ENCODE measurements at places on chromosomes 12 and 14.

- no peak for DNase-seq
Measured at GRCh38 chr12:53591301-53592206, 34.6 kb downstream of the ATF7 start.

- no peak for DNase-seq
Measured at GRCh38 chr14:85222341-85222740, 307.6 kb upstream of the FLRT2 start.

GRCh38 chr14:101497684-101498525 is 63.4 kb upstream of the DIO3 start:
- no peak for DNase-seq

- DNase-seq = no peak
Measured at GRCh38 chr14:28772613-28773012, 6.0 kb downstream of the FOXG1 start.

DNA sequence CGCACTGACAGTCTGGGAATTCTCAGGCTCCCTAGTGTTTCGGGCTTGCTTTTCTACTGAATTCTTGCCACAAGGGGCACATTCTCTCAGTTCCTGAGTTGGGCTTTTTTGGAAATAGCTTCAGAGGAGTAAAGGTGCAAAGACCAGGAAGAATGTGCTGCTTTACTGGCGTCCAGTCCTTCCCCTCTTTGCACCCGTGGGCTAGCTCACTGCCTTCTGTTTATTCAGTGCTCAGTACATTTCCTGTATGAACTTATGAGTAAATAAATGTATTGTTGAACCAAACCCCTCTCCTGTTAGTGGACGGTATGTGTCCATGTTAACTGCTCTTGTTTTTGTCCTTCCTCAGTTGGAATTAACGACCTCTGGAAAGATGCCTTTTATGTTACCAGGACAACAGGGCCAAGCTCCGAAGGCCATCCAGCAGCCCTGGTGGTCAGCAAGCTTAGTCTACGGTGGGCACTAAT is 24.0 kb downstream of the GSG1 start:
- DNase-seq = no peak

- no peak for DNase-seq
Measured at GRCh38 chr12:23169696-23170013, 544.7 kb downstream of the ETNK1 start.

DNA sequence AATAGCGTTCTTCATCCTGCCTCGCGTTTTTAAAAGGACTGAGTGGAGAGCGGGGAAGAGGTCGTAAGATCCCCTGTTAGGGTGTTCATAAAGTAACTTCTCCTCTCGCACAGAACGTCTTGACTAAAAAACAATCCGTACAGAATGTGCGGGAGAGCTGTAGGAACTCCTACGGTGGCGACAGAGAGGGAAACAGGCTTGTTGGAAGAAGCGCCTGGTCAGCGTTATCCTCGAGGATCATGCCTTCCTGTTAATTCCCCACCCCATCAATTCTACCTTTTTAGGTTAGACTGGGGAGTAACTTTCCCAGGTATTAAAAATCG is 399 bp upstream of the WASHC4 start:
- DNase-seq = no peak

DNA sequence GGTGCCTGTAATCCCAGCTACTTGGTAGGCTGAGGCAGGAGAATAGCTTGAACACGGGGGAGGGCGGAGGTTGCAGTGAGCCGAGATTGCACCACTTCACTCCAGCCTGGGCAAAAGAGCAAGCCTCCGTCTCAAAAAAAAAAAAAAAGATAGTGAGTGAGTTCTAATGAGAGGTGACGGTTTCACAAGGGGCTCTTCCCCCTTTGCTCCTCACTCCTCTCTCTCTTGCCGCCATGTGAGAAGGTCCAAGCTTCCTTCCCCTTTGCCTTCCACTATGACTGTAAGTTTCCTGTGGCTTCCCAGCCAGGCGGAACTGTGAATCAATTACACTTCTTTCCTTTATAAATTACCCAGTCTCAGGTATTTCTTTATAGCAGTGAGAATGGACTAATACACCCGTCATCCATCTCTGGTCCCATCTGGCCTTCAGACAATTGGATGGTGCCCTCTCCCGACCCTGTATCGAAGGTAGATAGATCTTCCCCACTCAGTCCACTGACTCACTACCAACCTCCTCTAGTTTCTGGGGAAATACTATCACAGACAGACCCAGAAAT is 27.0 kb upstream of the RCOR1 start:
- DNase-seq = no peak

DNA sequence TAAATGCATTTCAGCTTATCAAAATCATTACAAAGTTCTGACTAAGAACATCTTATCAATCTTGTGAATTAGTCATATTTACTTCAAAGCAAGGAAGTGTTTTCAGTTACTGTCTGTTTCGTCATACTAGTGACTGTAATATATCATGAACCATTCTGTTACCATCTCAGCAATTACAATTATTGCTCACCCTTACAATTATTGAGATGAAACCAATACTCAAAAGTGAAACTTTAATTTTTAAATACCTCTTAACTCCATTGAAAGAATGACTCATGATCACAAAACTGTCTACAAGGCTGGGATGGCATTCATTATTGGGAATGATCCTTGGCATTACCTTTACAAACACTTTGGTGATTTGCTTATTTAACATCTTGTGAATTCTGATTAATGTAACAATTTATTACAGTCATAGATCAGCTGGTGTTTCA is 90.3 kb downstream of the RPS6KA5 start:
- DNase-seq = peak; percentile 3

DNA sequence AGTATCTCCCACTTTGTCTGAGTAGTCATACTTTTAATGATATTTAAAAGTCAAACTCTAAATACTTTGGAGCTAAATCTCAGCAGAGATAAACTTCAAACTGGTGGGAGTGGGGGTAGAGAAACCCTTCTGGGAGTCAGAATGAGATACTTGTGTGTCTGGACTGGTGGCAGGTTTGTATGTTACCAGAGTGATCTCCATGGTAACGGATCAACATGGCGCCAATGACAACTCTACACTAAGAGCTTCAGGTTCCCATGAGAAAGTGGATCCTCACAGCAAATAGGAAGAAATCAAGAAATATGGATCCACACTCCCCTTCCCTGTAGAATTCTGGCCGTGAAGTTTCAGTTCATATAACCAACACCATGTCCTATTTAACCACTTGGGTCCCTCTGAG is 121.9 kb downstream of the ETV6 start:
- no peak for DNase-seq

DNA sequence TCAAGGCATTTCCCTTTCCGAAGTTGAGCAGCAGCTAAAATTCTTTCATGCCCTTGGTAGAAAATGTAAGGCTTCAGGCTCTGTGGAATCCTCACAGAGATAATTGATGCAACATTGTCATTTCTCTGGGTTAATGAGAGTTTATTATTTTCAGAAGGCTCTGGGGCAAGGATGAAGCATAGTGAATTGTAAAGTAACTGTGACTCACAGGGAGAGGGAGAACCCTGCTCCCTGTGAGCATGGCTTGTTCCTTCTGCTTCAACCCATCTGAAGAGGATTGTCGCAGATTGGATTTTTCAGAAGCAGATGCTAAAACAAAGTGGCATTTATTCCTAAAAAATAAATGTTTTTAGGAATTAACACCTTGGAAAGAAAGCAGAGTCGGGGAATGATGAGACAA is 41.2 kb downstream of the APOBEC1 start:
- DNase-seq = no peak

DNA sequence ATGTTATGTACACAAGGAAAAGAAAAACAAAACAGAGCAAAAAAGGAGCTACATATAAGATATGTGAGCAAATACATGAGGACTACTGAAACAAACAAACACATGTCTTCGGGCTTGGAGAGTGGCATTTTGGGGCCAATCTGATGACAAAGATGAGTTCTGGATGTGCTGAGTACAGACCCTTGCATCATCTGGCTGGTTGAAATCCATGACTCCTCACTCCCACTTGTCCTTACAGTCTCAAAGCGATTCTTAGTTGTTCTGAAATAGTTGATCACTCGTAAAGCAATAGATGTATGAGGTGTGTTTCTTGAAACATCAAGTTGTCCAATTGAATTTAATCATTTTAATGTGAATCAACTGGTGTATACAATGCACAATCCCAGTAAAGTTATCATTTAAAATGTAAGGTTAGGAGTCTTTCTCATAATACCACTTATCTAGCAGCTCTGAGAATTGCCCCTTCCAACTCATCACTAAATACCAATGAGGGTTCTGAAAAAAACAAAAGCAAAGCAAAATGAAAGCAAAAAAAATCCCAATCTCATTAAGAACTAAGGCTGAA is 136.9 kb downstream of the ITPR2 start:
- DNase-seq = no peak

- no peak for DNase-seq
Measured at GRCh38 chr14:100696590-100696989, 30.1 kb upstream of the DLK1 start.

GRCh38 chr14:54354096-54354495 is 42.7 kb upstream of the CDKN3 start:
- no peak for DNase-seq

GRCh38 chr12:56206452-56207166 is 15.1 kb downstream of the RNF41 start:
- peak; percentile 33 for DNase-seq

- DNase-seq = no peak
Measured at GRCh38 chr14:100339766-100340422, 16.8 kb downstream of the SLC25A47 start.

- DNase-seq = no peak
Measured at GRCh38 chr14:33452995-33453394, 497.9 kb downstream of the EGLN3 start.

DNA sequence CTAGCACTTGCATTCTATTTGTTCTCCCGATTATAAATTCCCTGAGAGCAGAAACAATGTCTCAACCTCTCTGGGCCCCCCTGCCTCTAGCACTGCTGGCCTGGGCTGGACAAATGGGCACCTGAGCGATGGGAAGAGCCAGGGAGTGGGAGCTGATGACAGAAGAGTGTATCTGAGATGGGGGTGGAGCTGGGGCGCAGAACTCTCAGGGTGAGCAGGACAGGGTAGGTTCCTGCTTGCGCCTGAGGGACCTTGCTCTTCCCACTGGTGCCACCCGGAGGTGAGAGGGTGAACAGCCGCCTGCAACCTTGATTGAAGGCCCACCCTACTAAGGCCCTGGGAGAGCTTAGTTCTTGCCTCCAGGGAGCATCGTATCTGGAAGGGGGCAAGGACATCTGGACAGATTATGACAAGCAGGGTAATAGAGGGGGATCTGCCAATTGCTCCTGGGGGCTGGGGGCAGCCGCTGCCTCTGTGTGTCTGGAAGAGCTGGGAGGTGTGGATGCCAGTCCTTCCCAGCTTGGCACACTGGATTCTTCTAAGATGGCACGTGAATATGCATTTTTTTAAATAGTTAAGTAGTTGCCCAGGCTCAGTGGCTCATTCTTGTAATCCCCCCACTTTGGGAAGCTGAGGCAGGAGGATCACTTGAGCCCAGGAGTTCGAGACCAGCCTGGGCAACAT is 43.0 kb upstream of the TSPAN9 start:
- DNase-seq = peak; percentile 48

GRCh38 chr12:51972849-51973273 is 21.4 kb downstream of the ACVR1B start:
- DNase-seq = peak; percentile 64

DNA sequence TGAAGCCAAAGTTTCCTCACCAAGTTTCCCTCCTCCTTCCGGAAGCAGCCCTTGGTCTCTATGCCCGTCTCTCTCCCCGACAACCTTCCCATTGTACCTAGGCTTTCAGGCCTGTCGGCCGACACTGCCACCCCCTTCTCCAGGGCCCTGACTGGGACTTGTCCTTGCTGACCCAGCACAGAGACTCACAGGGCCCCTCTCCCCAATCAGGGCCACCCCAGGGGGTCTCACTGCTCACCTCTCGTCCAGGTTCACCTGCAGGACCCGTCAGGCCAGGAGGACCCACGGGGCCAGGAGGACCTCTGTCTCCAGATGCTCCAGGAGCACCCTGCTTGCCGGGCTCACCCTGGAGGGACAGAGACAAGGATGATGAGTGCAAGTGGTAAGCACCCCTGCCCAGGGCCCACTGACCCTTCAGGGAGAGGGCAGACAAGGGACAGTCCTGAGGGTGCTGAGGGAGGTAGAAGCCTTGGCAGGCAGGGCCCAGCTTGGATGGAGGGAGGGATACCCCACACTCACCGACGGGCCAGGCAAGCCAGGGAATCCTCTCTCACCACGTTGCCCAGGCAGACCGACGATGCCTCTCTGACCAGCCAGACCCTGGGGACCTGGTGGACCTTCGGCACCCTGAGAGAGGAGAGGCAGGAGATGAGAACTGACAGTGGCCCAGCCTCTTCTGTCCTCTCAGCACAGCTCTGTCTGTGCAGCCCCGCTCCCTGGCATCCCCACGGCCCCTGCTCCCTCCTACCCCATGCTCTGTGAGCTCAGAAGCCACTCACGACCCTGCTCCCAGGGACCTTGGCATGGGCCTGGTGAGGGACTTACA is 14.6 kb downstream of the TMEM106C start:
- no peak for DNase-seq

DNA sequence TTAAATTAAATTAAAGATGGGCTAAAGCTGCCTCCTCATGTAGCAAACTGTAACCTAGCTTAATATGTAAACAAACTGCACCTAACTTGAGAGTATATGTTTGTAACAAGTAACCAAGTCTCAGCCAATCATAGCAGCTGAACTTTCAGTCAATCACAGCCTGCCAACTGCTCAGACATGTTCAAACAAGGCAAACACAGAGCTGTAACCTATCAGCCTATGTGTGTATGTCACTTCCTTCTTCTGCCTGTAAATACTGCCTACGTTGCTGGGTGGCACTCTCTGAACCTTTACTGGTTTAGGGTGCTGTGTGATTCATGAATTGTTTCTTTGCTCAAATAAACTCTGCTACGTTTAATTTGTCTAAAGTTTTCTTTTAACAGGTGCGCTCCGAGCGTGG is 2.9 kb downstream of the SERPINA6 start:
- DNase-seq = no peak

- no peak for DNase-seq
Measured at GRCh38 chr12:27300226-27300625, 32.4 kb upstream of the BMAL2 start.

GRCh38 chr12:127013197-127013596 is 1253.8 kb upstream of the TMEM132C start:
- DNase-seq = no peak

- no peak for DNase-seq
Measured at GRCh38 chr12:68190301-68190700, 30.8 kb upstream of the IFNG start.

DNA sequence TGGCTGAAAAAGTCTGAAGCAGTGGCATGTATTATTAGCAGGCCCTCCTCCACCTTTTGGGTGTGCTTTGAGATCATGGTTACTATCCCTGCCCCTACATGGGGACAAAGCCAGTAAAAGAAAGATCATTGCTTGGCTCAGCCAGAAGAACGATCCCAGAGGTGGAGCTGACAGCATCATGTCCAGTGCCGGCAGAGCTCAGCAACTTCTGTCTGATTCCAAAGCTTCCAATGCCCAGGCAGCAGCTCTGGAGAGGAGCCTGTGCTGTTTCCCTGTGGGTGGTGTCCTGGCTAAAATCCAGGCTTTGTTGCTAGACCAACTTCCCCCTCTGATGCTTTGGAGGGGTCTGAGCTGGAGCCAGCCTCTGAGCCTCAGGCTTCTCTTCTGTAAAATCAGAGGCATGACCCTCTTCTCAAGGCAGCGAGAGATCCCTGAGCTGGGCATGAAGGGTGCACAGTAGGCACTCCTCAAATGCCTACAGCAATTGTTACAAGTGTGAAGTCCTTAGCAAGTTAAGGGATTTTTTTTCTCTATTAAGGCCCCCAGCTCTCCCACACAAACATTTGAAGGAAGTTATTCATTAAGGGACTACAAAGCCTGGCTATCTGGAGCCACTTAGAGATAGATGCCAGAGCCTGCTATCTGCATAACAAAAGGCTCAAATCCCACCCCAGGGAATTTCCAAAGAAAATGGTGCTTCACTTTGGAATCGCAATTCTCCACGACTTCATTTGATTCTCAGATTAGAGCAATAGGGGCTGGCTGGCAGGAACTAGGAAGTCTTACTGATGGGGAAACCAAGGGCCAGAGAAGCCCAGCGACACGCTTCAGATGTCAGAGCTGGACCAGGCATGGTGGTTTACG is 10.9 kb upstream of the GSC start:
- DNase-seq = no peak

Data from fibroblast of the conjunctiva (primary cell).